ENCODE measurements at places on chromosomes 3 and 15.

DNA sequence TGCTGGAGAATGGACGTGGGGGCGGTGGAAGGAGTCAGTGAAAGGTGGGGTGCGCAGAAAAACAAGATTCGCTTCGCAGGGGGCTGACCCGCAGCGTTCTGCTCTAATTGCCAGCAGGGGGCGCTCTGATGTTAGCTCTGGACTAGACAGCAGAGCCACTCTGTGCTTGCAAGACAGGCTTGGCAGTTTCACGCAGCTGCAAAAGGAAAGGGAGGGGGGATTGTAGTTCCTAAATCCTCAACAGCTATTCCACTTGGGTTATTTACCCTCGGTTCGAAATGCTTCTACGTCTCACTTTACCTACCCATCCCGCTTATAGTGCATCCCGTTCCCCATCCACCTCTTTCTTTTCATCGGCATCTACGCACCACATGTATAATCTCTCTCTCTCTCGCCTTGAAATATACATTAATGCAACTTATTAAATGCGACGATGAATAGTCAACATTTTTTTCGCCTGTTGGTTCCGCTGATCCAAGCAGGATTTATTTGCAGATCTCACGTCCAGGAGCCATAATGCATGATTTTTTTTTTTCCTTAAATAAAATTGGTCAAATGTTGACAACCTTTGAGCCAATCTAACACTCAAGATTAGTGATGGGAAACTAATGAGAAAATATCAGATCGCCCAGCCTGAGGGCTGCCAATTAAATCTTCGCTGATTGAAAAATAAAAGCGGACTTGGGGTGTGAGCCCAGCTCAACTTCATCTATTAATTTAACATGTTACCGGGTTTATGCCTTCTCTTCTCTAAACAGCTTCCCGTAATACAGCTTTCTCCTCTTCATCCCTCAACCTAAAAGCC, 216.4 kb downstream of the MEIS2 start:
- peak; percentile 81 for DNase-seq

GRCh38 chr3:162602619-162603018, 1106.0 kb downstream of the OTOL1 start:
- DNase-seq = no peak

DNA sequence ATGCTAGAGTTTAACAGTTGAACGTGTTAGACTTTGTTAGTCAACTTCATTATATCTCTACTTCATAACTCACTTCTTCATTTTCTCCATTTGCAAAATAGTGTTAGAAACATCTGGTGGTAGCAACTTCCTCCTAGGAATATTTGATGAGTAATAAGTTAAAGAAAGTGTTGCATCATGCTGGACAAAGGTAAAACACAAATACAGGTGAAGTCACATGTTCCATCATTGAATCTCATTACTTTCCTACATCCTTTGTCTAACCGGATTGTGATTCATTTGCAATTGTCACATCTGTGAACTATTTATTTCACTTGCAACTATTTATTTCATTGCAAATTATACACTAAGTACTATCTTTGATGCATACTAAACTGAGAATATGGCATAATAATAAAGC, 186.5 kb downstream of the TUSC7 start:
- DNase-seq = no peak

DNA sequence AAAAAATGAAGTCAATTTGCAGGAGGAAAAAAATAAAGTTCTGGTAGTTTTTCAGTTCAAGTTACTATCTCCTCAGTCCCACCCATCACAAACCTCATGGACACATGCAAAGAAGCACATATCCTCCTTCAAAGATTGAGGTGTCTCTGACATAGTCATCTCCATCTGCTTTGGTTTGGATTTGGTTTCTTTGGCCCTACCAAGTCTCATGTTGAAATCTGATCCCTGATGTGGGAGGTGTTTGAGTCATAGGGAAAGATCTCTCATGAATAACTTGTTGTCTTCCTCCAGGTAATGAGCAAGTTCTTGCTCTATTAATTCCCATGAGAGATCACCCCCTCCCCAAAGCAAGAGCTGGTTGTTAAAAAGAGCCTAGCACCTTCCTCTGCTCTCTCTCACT, 446.8 kb downstream of the IGSF11 start:
- DNase-seq = no peak

DNA sequence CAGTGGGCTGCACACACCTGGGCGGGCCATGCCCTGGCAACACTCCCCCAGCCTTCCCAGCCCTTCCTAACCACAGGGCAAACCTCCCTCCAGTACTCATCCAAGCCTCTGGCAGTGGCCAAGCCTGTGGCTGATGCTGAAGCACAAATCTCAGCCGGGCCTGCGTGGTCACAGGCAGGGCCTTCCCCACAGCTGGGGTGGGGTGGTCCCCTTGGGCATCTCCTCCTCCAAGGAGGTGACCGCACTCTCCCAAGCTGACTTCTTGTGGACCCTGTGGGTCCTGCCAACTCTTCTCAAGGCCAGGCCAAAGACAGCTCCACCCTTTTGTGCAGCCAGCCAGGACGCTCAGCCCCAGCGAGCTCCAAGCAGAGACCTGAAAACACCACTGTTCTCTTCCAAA, 21.4 kb downstream of the GRAMD2A start:
- DNase-seq = no peak

DNA sequence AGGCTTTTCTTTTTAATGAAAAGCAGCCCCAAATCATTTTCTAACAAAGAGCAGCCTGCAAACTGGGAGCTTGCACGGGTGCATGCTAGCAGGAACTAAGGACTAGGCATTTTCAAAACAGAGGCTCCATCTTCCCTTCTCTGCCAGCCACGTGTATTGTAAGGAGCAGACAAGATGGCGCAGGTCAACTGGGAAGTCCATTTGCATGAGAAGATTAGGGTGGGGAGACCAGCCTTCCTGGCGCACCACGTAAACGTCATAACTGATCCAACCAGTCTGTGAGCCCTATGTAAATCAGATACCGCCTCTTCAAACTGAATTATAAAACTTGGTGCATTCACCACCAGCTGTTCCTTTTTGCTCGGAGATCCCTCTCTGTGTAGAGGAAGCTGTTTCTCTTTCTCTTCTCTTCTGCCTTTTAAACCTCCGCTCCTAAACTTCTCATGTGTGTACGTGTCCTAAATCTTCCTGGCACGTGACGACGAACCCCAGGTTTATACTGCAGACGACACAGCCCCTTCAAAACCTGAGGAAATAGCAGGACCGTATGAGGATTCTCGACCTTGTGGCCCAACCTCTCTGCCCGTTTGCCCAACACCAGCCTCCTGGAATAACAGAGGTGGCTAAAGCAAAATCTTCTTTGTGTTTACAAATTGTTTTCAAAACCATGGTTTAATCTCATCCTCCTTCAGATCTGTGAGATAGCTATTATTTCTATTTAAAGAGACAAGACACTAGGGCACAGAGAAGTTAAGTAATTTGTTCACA, 26.4 kb upstream of the SLC30A4 start:
- no peak for DNase-seq
